Activated gamma-delta T cell treated with Interleukin-2 at 50 U/mL for 16 hours (primary cell): ENCODE measurements at places on chromosomes 16 and 17.

DNA sequence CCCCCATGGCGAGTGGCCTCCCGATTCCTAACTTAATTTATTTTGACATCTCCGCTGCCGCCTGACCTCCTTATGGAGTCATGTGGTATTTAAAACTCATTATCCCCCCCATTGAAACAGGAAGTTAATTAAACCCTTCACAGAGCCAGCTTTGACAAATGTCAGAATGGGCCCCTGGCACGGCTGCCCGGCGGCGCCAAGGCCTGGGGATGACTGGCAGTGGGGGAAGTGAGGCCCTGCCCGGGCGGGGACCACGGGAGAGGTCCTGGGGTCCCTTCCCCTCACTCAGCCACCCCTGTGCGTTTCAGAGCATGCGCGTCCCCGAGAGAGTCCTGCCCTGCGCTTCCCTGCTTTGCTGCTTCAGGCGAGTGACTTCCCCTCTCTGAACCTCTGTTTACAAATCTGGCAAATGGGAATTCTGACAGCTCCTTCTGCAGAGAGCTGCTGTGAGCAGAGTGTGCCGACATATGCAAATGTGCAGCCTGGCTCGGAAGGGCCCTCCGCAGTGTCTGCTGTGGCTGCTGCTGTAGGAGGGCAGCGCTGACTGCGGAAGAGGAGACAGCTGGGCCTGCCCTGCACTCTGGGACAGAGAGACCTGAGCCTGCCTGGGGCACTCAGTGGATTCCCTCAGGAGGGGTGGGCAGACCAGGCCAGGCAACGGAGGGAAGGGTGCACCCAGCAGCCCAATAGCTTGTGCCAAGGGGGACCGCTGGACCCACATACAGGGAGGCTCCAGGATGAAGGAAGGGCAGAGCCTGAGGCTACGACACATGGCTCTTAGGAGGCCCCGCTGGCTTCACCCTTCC, 4.4 kb upstream of the ZFPM1 start:
- no peak for DNase-seq

- DNase-seq: no peak
Measured at GRCh38 chr16:50573279-50573678, 25.1 kb downstream of the NKD1 start.

DNA sequence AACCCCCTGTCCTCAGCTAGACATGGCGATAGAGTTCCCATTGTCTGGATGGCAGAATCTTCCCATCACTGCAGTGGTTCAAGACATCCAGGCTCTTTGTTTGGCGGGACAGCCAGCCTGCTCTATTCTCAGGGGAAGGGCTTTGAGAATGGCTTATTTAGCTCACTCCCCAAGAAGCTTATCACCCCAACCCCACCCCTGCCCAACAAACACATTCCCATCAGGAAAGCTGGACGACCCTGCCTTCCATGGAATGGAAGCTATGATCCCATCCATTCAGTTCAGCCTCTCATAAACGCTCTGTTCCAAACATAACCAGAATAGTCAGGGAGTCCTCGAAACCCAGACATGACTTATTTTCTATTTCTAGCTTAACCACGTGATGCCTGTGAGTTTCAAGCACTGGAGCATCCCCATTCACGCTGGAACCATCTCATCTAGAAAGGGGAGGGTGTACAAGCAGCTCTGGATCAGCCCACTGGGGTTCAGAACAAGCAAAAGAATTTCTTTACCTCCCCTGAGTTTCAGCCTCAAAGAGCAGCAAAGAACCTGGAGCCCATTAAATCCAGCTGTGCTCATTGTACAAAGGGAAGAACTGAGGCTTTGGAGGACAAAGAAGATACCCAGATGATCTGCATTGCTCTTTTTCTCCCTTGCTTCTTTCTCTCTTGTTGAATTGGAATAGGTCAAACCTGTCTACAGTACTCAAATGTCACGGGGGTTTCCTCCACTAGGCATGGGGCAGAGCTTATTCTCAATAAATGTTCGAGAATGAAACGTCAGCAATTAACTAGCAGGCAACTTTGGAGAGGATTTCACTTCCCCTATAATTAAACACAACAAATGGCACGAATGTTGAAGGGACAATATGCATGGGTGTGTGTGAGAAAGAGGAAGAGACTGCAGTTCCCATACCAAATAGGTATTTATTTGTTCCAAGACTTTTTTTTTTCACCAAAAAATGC, 93.1 kb downstream of the XYLT1 start:
- no peak for DNase-seq

GRCh38 chr17:4833941-4834680, 971 bp downstream of the MINK1 start:
- no peak for DNase-seq

DNA sequence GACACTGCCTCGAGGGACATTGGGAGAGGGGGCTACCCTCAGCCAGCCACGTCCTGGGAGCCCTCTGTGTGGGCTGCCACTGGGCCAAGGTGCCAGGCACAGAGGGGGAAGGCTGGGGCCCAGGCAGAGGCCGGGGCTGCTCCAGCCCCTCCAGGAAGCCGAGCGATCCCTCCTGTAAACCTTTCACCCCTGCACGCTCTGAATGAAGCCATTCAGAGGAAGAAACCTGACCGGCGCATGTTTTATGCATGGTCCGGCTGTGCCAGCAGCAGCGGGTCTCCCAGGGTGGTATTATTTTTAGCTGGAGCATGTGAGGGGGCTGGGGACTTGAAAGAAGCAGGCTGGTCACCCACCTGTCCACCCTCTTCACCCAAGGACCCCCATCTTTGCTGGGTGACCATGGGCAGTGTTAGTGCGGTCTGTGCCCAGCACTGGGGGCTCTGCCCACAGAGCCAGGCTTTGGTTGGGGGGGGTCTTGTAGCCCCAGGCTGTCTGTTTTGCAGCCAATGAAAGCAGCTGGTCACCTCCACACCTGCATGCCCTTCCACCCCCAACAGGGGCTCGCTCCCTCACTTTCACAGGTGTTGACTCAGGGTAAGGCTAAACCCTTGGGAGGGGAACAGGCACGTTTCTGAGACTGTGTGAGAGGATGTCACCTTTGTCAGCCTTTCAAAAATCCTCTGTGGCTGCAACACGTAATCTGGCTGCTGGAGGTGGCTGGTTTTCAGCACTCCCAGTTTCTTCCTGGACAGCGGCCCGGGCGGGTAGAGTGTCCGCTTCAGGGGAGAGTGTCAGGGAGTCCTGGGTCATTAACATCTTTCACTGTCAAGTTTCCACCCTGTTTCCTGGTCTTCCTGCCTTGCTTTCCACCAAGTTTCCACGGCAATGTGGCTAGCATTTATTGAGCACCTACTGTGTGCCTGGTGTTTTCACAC, 77.1 kb upstream of the BRD7 start:
- DNase-seq: no peak

GRCh38 chr16:6113749-6114148, 1016.2 kb upstream of the EEF2KMT start:
- DNase-seq: no peak

GRCh38 chr16:72244853-72245252, 72.9 kb upstream of the PMFBP1 start:
- DNase-seq: no peak

GRCh38 chr17:30805944-30806456, 18.5 kb downstream of the CRLF3 start:
- no peak for DNase-seq

DNA sequence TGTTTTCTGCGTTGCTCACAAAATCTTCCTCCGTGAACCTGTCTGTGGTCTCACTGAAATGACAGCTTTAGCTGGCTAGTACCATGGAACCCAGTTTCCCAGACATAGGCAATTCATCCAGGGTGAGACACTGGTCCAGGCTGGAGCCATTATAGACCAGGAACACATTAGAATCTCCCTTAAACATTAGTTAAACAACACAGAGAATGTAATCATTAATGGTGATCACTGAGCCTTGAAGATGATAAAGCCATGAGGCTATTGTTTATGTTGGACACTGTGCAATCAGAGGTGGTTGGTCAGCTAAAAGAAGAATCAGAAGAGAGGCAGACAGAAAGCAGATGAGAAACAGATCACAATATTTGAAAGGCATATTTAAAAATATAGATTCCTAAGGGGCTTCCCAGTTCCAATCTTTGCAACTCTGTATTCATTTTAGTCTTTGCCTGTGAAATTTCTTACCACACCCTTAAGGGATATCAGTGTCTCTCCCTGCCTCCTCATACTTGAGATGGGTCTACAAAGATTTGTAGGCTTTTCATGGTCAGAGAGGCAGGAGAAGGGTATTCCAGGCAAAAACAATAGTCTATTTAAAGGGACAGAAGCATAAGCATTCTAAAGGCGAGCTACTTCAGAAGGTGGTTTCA, 317.9 kb downstream of the MAP2K6 start:
- DNase-seq: no peak

- no peak for DNase-seq
Measured at GRCh38 chr17:39183045-39183444, 14.4 kb downstream of the CACNB1 start.

- no peak for DNase-seq
Measured at GRCh38 chr17:44793885-44794842, 35.4 kb downstream of the ADAM11 start.

DNA sequence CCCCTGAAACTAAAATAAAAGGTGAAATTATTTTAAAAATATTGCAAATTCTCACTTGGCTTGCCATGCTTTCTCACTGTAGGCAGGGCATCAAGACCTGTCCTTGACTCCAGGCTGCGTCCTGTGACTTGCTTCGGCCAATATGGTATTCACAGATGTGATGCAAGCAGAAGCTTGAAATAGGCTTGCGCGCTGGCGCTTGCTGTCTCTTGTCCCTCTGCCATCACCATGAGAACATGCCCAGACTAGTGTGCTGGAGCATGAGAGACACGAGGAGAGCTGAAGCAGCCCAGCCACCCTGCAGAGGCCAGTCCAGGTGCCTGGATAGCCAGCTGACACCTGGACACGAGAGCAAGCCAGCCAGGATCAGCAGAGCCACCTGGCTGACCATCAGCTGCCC, 21.8 kb upstream of the ZKSCAN2 start:
- no peak for DNase-seq

DNA sequence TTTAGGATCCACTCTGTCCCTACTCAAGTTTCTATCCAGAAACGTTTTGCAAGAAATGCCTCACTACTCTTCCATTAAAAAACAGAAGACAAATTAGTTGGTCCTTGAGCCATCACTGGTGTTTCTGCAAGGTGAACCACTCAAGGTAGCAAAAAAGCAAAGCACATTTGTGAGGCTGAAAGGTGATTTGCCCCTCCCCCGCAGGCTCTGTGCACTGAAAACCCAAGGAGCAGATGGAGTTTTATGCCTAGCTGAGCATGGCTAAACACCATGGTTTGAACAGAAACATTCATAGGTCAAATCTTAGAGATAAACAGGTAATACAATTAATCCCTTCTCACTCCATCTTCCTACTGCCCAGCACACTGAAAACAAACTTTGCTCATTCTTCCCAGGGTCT, 538.2 kb upstream of the CDH5 start:
- no peak for DNase-seq

- no peak for DNase-seq
Measured at GRCh38 chr16:28027055-28027454, 36.5 kb downstream of the GSG1L start.

DNA sequence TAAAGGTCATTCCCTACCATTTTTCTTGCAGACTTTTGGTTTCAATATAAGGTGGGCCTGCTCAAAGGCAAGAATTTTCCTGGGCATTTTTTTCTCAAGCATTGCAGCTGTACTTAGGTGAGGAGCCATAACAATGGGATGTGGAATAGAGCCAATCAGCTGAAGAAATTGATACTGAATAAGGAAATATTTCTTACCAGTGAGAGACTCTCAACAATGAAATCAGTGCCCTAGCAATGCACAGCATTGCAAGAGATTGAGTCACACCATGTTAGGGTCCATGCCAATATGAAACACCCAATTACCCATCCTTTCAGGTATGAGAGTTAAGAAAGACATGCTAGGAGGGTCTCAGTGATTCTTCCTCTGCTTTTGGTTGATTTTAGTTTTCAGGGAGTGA, 237.6 kb downstream of the SOX9 start:
- no peak for DNase-seq

GRCh38 chr17:37081287-37081686, 132.5 kb downstream of the AATF start:
- DNase-seq: peak; percentile 8

- DNase-seq: no peak
Measured at GRCh38 chr17:10718547-10718946, 11.3 kb downstream of the TMEM220 start.

- no peak for DNase-seq
Measured at GRCh38 chr16:71645450-71645849, 19.5 kb downstream of the MARVELD3 start.

DNA sequence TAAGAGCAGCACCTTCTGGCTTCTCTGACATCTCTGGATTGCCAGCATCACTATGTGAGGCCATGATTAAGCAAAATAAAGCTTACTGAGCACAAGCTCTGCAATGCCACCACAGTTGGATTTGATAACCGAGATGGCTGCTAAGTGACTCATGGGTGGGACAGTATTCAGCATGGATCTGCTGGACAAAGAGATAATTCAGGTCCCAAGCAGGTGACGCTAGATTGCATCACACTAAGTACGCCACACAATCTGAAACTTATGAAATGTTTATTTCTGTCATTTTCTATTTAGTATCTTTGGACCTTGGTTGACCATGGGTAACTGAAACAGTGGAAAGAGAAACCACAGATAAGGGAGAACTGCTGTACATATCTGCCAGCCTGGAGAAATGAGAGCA, 27.4 kb downstream of the CDRT15 start:
- DNase-seq: no peak

- DNase-seq: no peak
Measured at GRCh38 chr17:34644941-34645550, 65.7 kb downstream of the TMEM132E start.

- DNase-seq: no peak
Measured at GRCh38 chr17:5580969-5581368, 3.3 kb downstream of the NLRP1 start.

DNA sequence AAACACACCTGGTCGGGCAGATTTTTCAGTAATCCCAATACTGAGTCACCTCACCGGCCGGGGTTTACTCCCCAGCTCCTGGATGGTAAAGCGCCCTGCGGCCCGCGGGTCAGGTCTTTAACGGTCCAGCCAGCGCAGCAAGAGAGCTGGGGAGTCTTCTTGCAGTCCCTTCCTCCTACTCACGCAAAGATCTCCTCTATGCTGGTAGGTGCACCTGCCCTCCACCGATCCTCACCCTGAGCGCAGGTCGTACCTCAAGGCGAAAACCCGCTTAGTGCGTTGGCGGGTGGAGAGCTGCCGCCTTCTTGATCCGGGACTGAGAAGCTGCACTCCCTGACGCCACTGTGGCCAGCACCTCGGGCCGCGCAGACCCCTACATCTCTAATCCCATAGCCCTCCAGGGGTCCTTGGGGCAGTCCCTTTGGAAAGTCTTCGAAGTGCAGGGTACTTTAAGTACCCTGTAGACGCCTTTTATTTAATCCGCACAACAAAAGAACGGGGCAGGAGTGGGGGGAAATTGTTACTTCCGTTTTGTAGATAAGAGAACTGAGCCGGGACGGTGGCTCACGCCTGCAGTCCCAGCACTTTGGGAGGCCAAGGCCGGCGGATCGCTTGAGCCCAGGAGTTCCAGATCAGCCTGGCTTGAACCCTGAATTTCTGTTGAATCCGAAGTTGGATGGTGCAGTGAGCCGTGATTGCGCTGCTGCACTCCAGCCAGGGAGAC, 10.4 kb upstream of the HOXB13 start:
- no peak for DNase-seq

GRCh38 chr17:78313735-78314648, 45.9 kb downstream of the SOCS3 start:
- DNase-seq: peak; percentile 52
